Upper lobe of left lung (tissue), 6 donors: ENCODE measurements at places on chromosomes 2 and 18.

GRCh38 chr18:686339-687111, 25.9 kb downstream of the ENOSF1 start:
- H3K36me3 ChIP-seq: peaks cover 21% of the 10 kb centered on the region
- DNase-seq: no peak
- H3K27ac ChIP-seq: no peak overlapping the region
- no peak overlapping the region for H3K4me3 ChIP-seq
- H3K4me1 ChIP-seq: no peaks in the 10 kb centered on the region

GRCh38 chr18:32930695-32931301, 158.0 kb upstream of the KLHL14 start:
- no peaks in the 10 kb centered on the region for H3K36me3 ChIP-seq
- H3K27ac ChIP-seq: no peak overlapping the region
- H3K27me3 ChIP-seq: no peaks in the 10 kb centered on the region
- no peaks in the 10 kb centered on the region for H3K4me1 ChIP-seq
- DNase-seq: no peak

DNA sequence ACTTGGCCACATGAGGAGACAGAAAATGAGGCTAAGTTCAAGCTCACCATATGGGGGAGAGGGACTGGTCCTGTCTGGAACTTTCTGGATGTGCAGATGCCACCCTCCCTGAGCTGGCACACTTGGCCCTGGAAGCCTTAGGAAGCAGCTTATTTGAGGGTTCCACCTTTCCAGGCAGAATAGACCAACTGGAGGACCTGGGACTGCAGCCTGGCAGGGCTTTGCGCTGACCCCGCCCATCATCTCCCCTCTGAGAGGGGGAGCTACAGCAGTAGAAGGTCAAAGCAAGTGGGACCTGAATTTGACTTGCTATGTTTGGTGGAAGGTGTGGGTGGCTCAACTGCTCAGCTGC, 39.5 kb downstream of the TMEM17 start:
- no peaks in the 10 kb centered on the region for H3K27me3 ChIP-seq
- no peak overlapping the region for H3K4me3 ChIP-seq
- no peak for DNase-seq
- H3K4me1 ChIP-seq: peaks cover 5% of the 10 kb centered on the region
- no peak overlapping the region for H3K27ac ChIP-seq
- no peaks in the 10 kb centered on the region for H3K36me3 ChIP-seq

DNA sequence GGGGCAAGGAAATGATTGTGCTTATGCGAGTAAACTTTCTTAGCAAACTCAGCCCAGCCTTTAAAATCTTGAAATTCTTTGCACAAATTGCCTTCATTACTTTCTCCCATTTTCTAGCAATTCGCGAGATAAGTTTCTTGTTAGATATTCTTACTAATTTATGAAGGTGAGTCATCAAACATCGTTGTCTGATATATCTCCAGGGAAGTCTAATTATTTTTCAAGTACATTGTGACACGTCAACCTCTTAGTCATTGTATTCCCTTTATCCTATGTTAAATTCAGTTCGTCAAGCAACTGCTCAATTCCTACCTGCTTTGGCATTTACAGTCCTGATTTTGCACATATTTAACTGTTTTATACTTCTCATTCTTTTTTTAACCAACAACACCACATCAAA, 854.5 kb upstream of the CRIM1 start:
- H3K27me3 ChIP-seq: no peaks in the 10 kb centered on the region
- H3K36me3 ChIP-seq: no peaks in the 10 kb centered on the region
- no peak overlapping the region for H3K27ac ChIP-seq
- no peak overlapping the region for H3K4me3 ChIP-seq
- H3K4me1 ChIP-seq: no peaks in the 10 kb centered on the region

GRCh38 chr2:156340804-156341451, 8.4 kb upstream of the NR4A2 start:
- H3K27me3 ChIP-seq: no peaks in the 10 kb centered on the region
- H3K4me1 ChIP-seq: peaks cover 33% of the 10 kb centered on the region
- H3K27ac ChIP-seq: peak overlapping the region; percentile 100
- no peaks in the 10 kb centered on the region for H3K36me3 ChIP-seq

DNA sequence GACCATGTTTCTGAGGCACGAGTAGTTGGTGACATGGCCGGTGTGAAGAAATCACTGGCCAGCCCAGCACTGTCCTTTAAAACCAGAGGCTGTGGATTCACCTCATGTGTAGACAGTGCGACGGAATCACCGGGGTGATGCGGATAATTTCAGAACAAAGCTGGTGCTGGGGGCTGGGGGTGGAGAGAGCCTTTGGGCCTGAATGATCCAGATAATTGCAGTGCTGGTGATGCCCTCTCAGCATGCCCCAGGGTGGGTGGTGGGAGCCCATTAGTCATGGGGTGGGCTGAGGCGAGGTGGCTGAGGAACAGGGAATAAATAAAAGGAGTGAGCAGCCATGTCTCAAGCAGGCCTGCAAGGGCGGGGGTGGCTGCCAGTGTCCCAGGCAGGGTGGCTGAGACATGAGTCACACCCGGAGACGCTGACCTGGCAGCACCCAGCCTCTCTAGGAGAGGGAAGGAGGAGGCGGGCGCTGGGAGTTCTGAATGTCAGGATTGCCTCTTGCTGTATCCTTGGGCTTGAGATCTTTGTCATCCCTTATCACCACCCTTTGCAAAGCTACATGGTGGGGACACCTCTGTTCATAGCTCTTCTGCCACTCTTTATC, 151.1 kb upstream of the MSH6 start:
- no peak overlapping the region for H3K27ac ChIP-seq
- no peak overlapping the region for H3K4me3 ChIP-seq
- H3K27me3 ChIP-seq: no peaks in the 10 kb centered on the region
- no peaks in the 10 kb centered on the region for H3K4me1 ChIP-seq
- DNase-seq: peak; percentile 59
- H3K36me3 ChIP-seq: no peaks in the 10 kb centered on the region

DNA sequence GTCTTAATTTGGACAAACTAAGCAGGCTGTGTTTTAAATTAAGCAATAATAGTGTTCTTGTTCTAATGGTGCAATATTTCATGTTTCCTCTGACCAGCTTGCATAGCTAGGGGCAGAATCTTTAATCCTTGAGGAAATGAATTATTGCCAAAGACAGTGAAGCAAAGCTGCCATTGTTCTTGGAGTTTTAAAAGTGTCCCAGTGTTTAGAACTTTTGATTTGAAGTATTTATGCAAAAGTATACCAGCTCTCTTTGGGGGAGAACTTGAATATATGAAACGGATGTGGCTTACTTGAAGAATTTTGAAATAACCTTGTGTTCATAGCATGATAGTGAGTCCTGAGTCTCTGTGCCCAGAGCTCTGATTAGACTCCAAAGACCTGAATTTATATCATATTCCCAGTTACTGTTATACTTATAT, 33.4 kb downstream of the ITGA6 start:
- peaks cover 57% of the 10 kb centered on the region for H3K4me1 ChIP-seq
- H3K36me3 ChIP-seq: no peaks in the 10 kb centered on the region
- DNase-seq: no peak
- no peak overlapping the region for H3K27ac ChIP-seq
- H3K4me3 ChIP-seq: no peak overlapping the region

- no peaks in the 10 kb centered on the region for H3K27me3 ChIP-seq
- no peak overlapping the region for H3K27ac ChIP-seq
- DNase-seq: no peak
- no peaks in the 10 kb centered on the region for H3K36me3 ChIP-seq
- no peaks in the 10 kb centered on the region for H3K4me1 ChIP-seq
Observed at GRCh38 chr2:72524071-72524470, 301.8 kb downstream of the EXOC6B start.

- H3K4me1 ChIP-seq: no peaks in the 10 kb centered on the region
- H3K27ac ChIP-seq: no peak overlapping the region
- no peaks in the 10 kb centered on the region for H3K36me3 ChIP-seq
- DNase-seq: no peak
- no peaks in the 10 kb centered on the region for H3K27me3 ChIP-seq
Observed at GRCh38 chr2:191045141-191045540, 31.2 kb upstream of the STAT1 start.

DNA sequence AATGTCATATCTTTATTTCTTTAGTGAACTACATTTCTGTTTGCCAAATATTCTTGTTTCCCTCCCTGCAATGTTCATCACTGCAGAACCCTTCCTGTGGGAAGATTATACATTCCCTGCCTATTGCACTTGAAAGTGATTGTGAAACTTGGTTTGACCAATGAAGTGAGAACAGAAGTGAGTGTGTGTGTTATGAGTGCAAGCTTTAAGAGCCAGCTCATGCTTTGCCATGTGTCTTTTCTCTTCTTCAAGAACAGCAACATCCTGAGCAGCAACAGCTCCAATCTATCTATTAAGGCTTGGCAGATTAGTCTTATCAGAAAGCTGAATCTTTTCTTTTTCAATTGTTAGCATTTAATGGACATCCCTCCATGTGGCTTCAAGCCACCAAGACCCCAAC, 42.0 kb upstream of the UBE2E3 start:
- no peak for DNase-seq
- no peaks in the 10 kb centered on the region for H3K4me1 ChIP-seq
- H3K27ac ChIP-seq: no peak overlapping the region
- no peaks in the 10 kb centered on the region for H3K36me3 ChIP-seq
- no peaks in the 10 kb centered on the region for H3K27me3 ChIP-seq

GRCh38 chr2:113734185-113734584, 22.3 kb downstream of the SLC35F5 start:
- no peaks in the 10 kb centered on the region for H3K27me3 ChIP-seq
- H3K36me3 ChIP-seq: peaks cover 4% of the 10 kb centered on the region
- H3K4me3 ChIP-seq: no peak overlapping the region
- H3K4me1 ChIP-seq: no peaks in the 10 kb centered on the region
- no peak for DNase-seq

DNA sequence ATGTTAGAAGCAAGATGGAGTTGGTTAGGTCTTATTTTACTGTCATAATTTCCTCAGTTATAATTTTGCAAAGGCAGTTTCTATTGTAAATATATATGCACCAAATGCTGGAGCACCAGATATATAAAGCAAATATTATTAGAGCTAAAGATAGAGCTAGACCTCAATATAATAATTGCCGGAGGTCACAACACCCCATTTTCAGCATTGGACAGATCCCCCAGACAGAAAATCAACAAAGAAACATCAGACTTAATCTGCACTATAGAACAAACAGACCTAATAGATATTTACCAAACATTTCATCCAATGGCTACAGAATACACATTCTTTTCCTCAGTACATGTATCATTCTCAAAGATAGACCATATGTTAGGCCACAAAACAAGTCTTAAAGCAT, 115.2 kb downstream of the CABYR start:
- H3K4me3 ChIP-seq: no peak overlapping the region
- H3K36me3 ChIP-seq: no peaks in the 10 kb centered on the region
- H3K27ac ChIP-seq: no peak overlapping the region
- H3K4me1 ChIP-seq: no peaks in the 10 kb centered on the region
- no peak for DNase-seq

DNA sequence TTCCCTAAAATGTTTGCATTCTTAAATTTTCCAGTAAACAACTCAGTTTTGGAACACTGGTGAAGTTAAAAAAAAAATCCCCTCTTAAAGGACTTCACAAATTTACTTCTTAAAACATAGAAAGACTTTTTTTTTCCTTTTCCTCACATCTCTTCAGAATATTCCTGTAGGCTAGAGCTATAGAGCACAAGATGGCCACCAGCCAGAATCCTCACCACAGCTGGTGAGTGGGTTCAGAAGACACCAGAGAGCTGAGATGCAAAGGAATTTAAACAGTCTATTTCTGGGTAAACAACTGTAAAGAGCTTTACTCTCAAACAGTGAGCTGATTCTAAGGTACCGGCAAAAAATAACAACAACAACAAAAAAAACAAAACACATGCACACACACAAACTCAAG, 252.8 kb downstream of the LRP1B start:
- DNase-seq: no peak
- no peaks in the 10 kb centered on the region for H3K36me3 ChIP-seq
- H3K4me3 ChIP-seq: no peak overlapping the region

DNA sequence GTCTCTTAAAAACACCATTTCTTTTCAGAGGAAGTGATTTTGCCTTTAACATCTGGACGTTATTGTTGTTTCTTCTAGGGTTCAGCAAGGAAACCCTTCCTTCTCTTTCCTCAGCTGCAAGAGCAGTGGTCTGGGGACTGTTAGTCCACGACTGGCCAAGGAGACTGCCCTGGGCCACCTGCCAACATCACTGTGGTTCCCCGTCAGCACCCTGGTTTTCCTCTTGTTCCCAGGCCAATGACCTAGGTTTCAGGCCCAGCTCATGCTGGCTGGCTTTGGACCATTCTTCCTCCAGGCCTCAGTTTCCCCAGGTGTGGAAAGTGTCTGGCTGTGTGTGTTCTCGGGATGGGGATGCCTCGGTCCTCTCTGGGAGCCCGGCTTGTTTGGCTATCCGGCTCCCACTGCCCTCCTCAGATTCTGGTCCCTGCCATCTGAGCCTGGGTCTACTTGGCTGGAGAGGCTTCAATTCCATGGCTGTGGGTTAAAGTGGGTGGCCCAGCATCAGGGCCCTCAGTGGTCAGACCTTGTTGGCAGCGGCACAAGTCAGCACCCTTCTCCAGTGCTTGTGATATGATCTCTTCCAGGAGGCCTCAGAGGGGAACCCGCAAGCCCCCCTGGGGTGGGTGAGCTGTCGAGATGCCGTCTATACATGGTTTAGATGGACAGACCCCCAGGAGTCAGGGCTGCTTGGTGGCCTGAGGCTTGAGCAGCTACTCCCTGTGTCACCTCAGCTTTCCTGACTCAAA, 234.3 kb upstream of the HS6ST1 start:
- no peak overlapping the region for H3K4me3 ChIP-seq
- no peaks in the 10 kb centered on the region for H3K4me1 ChIP-seq
- H3K27ac ChIP-seq: no peak overlapping the region
- DNase-seq: no peak
- no peaks in the 10 kb centered on the region for H3K27me3 ChIP-seq

DNA sequence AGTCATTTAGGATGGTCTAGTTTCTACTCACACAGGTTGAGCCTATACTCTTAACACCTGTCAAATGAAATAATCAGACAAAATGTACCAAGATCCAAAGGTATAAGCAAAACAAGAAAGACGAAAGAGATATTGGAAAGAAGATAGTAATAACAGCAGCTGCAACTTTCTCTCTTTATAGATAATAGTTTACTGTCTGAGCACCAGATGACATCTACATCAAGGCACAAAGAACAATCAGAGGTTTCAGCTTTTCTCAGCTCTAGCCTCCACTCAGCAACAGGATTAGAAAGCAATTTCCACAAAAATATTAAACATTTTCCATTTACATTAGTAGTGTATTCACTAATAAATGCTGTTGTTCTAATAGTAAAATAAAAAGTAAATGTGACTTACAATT, 66.3 kb downstream of the RTTN start:
- no peak overlapping the region for H3K4me3 ChIP-seq
- no peaks in the 10 kb centered on the region for H3K27me3 ChIP-seq
- H3K4me1 ChIP-seq: no peaks in the 10 kb centered on the region
- DNase-seq: no peak
- H3K36me3 ChIP-seq: no peaks in the 10 kb centered on the region
